Activated CD8-positive, alpha-beta memory T cell treated with anti-CD3 and anti-CD28 coated beads for 36 hours (primary cell): ENCODE measurements at places on chromosomes 5 and 9. TPM values are rescaled to one million over a fixed set of nuclear protein-coding genes. Genes with fewer than 3 reads are reported as not detected.

MARVELD2 gene
- total RNA-seq = 0.27 TPM

CLIC3 gene
- not detected for total RNA-seq

STOML2 gene
- 284 TPM for total RNA-seq

PCDHGA10 gene
- 0.11 TPM for total RNA-seq

SMIM33 gene
- total RNA-seq = 0.10 TPM

LVRN gene
- total RNA-seq = not detected

TIGD6 gene
- 2.4 TPM for total RNA-seq

CAMK2A gene
- not detected for total RNA-seq

CDC20B gene
- 0.08 TPM for total RNA-seq

PCDHB6 gene
- total RNA-seq = not detected

HMGCS1 gene
- total RNA-seq = 91.4 TPM

IL5 gene
- total RNA-seq = 17.6 TPM

HTR4 gene
- not detected for total RNA-seq

EIF4E1B gene
- total RNA-seq = not detected

SSBP2 gene
- 7.0 TPM for total RNA-seq

WDR38 gene
- not detected for total RNA-seq

PCDHB8 gene
- not detected for total RNA-seq

NIM1K gene
- 1.4 TPM for total RNA-seq

CKMT2 gene
- total RNA-seq = not detected

C9orf43 gene
- 0.91 TPM for total RNA-seq

PTBP3 gene
- total RNA-seq = 119 TPM

ACER2 gene
- 1.4 TPM for total RNA-seq

FOXD4L6 gene
- not detected for total RNA-seq

NDFIP1 gene
- total RNA-seq = 84.9 TPM
